ENCODE measurements at places on chromosomes 6 and 20.

DNA sequence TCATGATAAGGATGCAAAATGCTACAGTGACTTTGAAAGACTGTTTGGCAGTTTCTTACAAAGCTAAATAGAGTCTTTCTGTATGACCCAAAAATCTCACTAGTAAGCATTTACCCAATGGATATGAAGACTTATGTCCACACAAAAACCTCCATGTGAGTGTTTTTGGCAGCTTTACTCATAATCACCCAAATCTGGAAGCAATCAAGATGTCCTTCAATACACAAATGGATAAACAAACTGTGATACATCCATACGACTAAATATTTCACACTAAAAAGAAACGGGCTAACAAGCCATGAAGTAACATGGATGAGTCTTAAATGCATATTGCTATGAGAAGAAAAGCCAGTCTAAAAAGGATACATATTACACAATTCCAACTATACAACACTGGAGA, 117.2 kb downstream of the PDE10A start:
- no peak for DNase-seq

- no peak for DNase-seq
Measured at GRCh38 chr6:72287801-72288200, 334.1 kb upstream of the KCNQ5 start.

DNA sequence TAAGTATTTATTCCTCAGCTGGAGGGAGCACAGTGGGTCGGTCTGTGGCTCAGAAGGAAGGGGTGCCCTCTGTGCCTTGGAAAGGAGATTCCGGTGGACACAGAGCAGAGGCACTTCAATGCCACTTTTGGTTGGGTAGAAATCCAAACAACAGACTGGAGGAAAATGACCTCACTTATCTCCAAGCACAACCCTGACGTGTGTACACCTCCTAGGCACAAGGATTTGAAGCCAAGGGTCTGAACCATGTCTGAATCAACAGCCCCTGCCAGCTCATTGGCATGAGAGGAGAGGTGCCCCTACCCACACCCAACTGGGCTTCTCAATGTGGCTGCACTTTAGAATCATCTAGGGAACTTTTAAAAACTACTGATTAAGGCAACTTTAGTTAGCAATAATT, 13.4 kb downstream of the CD24 start:
- DNase-seq, result no peak

GRCh38 chr6:128638817-128639216, 118.4 kb upstream of the PTPRK start:
- DNase-seq, result no peak

DNA sequence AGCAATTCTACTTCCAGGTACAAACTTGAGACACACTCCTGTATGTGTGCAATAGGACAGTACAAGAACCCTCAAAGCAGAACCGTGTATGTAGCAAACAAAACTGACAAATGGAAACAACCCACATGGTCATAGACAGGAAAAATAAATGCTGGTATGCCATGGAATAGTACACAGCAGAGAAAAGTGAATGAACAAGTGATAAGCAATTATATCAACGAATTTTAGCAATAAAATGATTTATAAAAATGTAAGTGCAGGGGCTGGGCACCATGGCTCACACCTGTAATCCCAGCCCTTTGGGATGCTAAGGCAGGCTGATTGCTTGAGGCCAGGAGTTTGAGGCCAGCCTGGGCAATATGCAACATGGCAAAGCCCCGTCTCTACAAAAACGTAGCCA, 9.3 kb downstream of the RIPOR3 start:
- no peak for DNase-seq

GRCh38 chr6:128284128-128284527, 236.3 kb downstream of the PTPRK start:
- DNase-seq, result no peak

GRCh38 chr6:119166024-119166784, 87.7 kb upstream of the FAM184A start:
- no peak for DNase-seq

DNA sequence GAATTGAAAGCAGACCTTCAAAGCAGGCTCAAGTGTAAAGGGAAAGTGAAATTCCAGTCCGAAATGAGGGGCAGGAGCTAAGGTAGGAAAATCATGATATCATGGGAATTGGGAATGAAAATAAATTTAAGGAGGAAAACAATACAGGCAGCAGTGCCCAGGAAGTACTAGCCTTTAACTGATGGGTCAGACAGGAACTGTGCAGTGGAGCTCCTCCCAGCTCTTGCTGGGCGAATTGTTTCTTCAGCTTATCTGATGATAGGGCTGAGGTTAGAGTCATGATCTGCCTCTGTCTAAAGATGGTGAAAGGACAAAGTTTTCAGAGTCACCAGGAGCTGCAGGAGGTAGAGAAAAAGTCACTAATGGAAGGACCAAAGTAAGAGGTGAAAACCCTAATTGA, 457.9 kb upstream of the PTCHD4 start:
- peak; percentile 28 for DNase-seq

DNA sequence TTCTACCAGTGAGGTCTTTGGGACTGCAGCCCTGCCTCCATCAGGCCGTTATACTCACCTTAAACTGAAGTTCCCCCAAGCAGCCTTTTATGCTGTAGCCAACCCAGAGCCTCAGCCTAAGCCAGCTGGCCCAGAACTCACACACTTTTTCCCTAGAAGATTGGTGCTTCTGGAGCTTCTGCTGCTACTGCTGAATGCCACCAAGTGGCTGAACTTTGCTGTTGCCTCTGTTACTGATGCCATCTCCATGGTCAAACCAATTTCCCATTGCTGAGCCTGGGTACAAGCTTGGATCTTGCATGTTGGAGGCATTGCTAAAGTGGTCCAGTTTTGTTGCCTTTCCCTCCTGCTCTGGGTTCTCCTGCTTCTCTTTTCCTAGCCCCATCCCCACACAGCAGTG, 15.0 kb upstream of the TBX18 start:
- DNase-seq, result no peak

- peak; percentile 83 for DNase-seq
Measured at GRCh38 chr6:111427341-111428116, 55.5 kb downstream of the REV3L start.

- DNase-seq, result no peak
Measured at GRCh38 chr6:146912730-146913685, 291.2 kb upstream of the STXBP5 start.

- peak; percentile 24 for DNase-seq
Measured at GRCh38 chr20:10842116-10842515, 168.3 kb upstream of the JAG1 start.

GRCh38 chr6:2454180-2454579, 208.8 kb upstream of the GMDS start:
- peak; percentile 11 for DNase-seq

DNA sequence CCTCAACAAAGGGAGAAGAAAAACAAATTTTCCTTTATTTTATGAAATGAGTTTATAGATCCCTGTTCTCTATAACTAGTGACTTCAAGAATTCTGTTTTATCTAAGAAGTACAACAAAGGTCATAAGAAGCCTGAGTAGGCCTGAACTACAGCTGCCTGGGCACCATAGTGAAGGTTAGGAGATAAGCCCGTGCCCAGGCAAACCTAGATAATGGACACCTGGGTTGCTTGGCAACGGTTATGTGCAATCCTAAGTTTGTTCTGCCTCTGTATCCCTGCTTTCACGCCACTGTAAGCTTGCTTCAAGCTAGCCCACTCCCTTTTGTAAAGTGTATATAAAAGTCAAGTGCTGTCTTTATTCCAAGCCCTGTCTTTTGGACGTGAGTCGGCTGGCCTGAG, 23.2 kb downstream of the SCGN start:
- DNase-seq, result no peak

- no peak for DNase-seq
Measured at GRCh38 chr20:57767441-57767840, 57.6 kb upstream of the PMEPA1 start.

GRCh38 chr20:37945091-37945547, 42.2 kb downstream of the VSTM2L start:
- DNase-seq, result no peak

GRCh38 chr20:3328501-3328900, 79.0 kb downstream of the DNAAF9 start:
- DNase-seq, result no peak

GRCh38 chr6:80325742-80326141, 219.3 kb downstream of the BCKDHB start:
- no peak for DNase-seq
